Panc1 (cell line): ENCODE measurements at places on chromosomes 6 and 20. TPM values are rescaled to one million over a fixed set of nuclear protein-coding genes. Genes with fewer than 3 reads are reported as not detected.

ENPP3 gene
- not detected for total RNA-seq

LY6G5C gene
- total RNA-seq: 0.62 TPM

RMND1 gene
- total RNA-seq: 16.1 TPM

HLA-DQA2 gene
- total RNA-seq: not detected

MCCD1 gene
- total RNA-seq: not detected

CTAGE9 gene
- total RNA-seq: 0.15 TPM

OR2J3 gene
- not detected for total RNA-seq

KHDRBS2 gene
- not detected for total RNA-seq

IMPG1 gene
- total RNA-seq: not detected

SLC22A3 gene
- not detected for total RNA-seq
